ENCODE measurements at places on chromosomes 2 and 18. TPM values are rescaled to one million over a fixed set of nuclear protein-coding genes. Genes with fewer than 3 reads are reported as not detected.

GKN1 gene
- not detected for total RNA-seq

GRCh38 chr2:127407661-127408003, 10.6 kb upstream of the PROC start:
- H3K27ac ChIP-seq, result no peak overlapping the region
- no peak for DNase-seq
- H3K36me3 ChIP-seq, result no peaks in the 10 kb centered on the region
- H3K27me3 ChIP-seq, result no peaks in the 10 kb centered on the region
- H3K4me3 ChIP-seq, result peak overlapping the region; percentile 64
- no peaks in the 10 kb centered on the region for H3K4me1 ChIP-seq

- H3K27me3 ChIP-seq, result peaks cover 3% of the 10 kb centered on the region
- H3K36me3 ChIP-seq, result no peaks in the 10 kb centered on the region
- peak; percentile 28 for DNase-seq
- H3K4me1 ChIP-seq, result no peaks in the 10 kb centered on the region
These were observed 7.6 kb upstream of the PRSS56 start for GRCh38 chr2:232512602-232513001.

DNA sequence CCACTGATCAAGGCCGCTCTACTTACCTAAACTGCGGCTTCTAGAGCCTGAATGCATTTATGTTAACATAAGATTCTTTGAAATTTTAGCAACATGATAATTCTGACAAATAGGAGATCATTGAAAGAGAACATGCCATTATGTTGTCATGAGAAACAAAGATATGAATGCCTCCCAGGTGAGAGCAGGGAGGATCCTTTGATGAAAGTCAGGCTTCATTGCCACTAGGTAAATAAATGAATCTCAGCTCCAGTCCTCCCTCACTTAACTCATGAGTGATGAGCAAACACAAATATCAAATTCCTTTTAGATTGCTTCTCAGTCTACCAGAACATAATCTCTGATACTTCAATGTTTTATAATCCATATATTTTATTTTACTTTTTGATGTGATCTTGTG, 463.2 kb upstream of the CDH7 start:
- DNase-seq, result no peak
- no peaks in the 10 kb centered on the region for H3K4me1 ChIP-seq
- H3K27ac ChIP-seq, result no peak overlapping the region
- H3K4me3 ChIP-seq, result no peak overlapping the region

Data from neural progenitor cell (in vitro differentiated cells).